Caco-2 (cell line): ENCODE measurements at places on chromosomes 7 and 10.

GRCh38 chr10:7876541-7877127 lies 58.3 kb downstream of the TAF3 start:
- H3K4me1 ChIP-seq, result peaks cover 24% of the 10 kb centered on the region
- H3K27me3 ChIP-seq, result no peaks in the 10 kb centered on the region
- H3K4me3 ChIP-seq, result no peak overlapping the region
- no peaks in the 10 kb centered on the region for H3K36me3 ChIP-seq

- DNase-seq, result no peak
- H3K27ac ChIP-seq, result no peak overlapping the region
- H3K4me1 ChIP-seq, result peaks cover 10% of the 10 kb centered on the region; the same call in 1 of the 2 replicates
- no peaks in the 10 kb centered on the region for H3K27me3 ChIP-seq
- H3K36me3 ChIP-seq, result no peaks in the 10 kb centered on the region
Measured at GRCh38 chr10:114078346-114078745, 34.7 kb downstream of the ADRB1 start.

GRCh38 chr10:80281784-80282765 lies 7.4 kb downstream of the MAT1A start:
- H3K27ac ChIP-seq, result peak overlapping the region; percentile 4
- DNase-seq, result peak; percentile 29
- H3K27me3 ChIP-seq, result no peaks in the 10 kb centered on the region
- peaks cover 8% of the 10 kb centered on the region for H3K4me1 ChIP-seq
- H3K4me3 ChIP-seq, result no peak overlapping the region
- no peaks in the 10 kb centered on the region for H3K36me3 ChIP-seq

- H3K4me3 ChIP-seq, result no peak overlapping the region
- H3K4me1 ChIP-seq, result no peaks in the 10 kb centered on the region
- no peak for DNase-seq
Measured at GRCh38 chr7:33640741-33641140, 264.6 kb upstream of the BMPER start.

- no peak overlapping the region for H3K4me3 ChIP-seq
- no peaks in the 10 kb centered on the region for H3K36me3 ChIP-seq
- no peaks in the 10 kb centered on the region for H3K27me3 ChIP-seq
Measured at GRCh38 chr10:43120116-43120928, 17.9 kb upstream of the CSGALNACT2 start.

GRCh38 chr7:42151309-42151708 lies 85.7 kb downstream of the GLI3 start:
- H3K36me3 ChIP-seq, result no peaks in the 10 kb centered on the region
- no peak overlapping the region for H3K4me3 ChIP-seq
- peaks cover 1% of the 10 kb centered on the region for H3K27me3 ChIP-seq
- no peaks in the 10 kb centered on the region for H3K4me1 ChIP-seq
- DNase-seq, result no peak

GRCh38 chr10:103350517-103351260 lies at the start of gene PCGF6:
Gene PCGF6, minus strand, starts transcription at chr10:103351140. Its CDS starts 74 bp downstream, at chr10:103351066.
- DNase-seq, result peak; percentile 93
- no peaks in the 10 kb centered on the region; the same call in 1 of the 2 replicates for H3K36me3 ChIP-seq
- H3K27me3 ChIP-seq, result no peaks in the 10 kb centered on the region
- peak within 1 kb of the TSS; percentile 79 for H3K4me3 ChIP-seq
- peak within 1 kb of the TSS; percentile 76 for H3K27ac ChIP-seq

- DNase-seq, result peak; percentile 18
- no peaks in the 10 kb centered on the region for H3K27me3 ChIP-seq
- no peaks in the 10 kb centered on the region for H3K36me3 ChIP-seq
Measured at GRCh38 chr10:115432188-115432819, 339.1 kb downstream of the ATRNL1 start.

DNA sequence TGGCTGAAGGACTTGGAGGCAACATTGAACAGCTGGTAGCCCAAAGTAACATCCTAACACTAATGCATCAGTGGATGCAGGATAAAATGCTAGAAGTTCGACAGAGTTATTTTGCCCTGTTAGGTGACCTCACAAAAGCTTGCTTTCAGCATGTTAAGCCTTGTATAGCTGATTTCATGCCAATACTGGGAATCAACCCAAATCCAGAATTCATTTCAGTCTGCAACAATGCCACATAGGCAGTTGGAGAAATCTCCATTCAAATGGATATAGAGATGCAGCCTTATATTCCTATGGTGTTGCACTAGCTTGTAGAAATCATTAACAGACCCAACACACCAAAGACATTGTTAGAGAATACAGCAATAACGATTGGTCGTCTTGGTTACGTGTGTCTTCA lies 62.9 kb downstream of the CCSER2 start:
- H3K27ac ChIP-seq, result no peak overlapping the region
- peaks cover 3% of the 10 kb centered on the region; the same call in 1 of the 2 replicates for H3K36me3 ChIP-seq
- no peaks in the 10 kb centered on the region for H3K4me1 ChIP-seq
- no peak for DNase-seq
- H3K27me3 ChIP-seq, result no peaks in the 10 kb centered on the region

DNA sequence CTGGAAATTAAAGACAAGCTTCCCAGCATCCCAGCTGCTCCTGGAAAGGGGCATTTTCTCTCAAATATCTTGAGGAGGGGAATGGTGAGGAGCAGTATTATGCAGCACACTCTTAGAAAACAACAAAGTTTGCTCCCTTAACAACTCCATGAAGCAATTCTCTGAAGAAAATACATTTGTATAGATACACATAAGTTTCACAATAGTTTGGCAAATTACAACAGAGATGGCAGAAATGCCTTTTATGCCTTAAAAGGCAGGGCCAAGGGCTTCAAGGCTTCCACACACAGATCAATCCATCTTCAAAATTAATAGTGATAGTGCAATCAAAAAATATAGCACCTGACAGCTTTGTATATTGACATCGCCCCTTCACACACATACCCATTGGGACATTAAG lies 12.2 kb downstream of the DGKI start:
- H3K36me3 ChIP-seq, result no peaks in the 10 kb centered on the region
- H3K4me1 ChIP-seq, result no peaks in the 10 kb centered on the region
- no peak overlapping the region for H3K4me3 ChIP-seq
- no peak overlapping the region for H3K27ac ChIP-seq
